ENCODE measurements at places on chromosomes 6 and 20.

DNA sequence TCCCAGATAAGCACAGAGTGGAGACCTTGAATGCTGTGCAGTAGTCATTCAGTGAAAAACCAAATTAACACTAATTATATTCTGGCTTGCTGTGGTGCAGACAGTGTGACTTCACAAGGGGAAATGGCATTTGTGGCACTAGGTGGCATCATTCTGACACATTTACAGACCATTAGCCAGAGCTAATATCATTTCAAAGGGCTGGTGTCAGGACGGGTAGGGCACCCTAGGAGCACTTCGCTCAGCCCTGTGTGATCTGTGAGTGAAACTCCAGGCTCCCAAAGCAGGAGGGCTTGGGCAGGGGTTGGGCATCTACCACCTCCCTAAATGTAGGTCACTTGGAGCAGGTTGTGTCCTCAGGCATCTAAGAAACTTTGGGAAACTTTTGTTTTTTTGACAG is 555.8 kb downstream of the PKHD1 start:
- no peak for DNase-seq

DNA sequence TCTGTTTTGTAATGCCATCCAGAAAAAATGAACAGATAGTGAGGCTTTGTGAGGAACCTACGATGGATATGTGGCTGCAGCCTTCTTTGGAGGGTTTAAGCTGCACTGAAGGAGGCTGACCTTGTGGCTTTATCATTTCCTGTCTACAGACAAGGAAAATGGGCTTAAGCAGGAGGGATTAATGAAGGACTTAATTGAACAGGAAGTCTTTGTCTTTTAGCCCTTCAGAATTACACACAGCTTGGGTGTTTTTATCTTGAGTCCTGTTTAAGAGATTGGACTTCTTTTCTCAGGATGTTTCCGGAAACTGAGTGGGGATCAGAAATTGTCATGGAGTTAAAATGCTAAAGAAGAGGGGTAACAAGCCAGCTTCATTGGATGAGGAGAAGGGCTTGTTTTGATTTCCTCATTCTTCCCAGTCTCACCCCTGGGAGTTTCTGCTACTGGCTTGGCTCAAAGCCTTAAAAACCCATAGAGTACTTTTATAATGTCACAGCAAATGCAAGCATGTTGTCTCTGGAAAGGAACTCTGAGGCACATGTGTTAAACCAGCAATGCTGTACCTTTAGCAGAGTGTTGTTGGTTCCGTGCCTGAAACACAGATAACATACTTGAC is 193.6 kb downstream of the JARID2 start:
- no peak for DNase-seq

- no peak for DNase-seq
These were observed 15.8 kb downstream of the RRP36 start for GRCh38 chr6:43037197-43037596.

DNA sequence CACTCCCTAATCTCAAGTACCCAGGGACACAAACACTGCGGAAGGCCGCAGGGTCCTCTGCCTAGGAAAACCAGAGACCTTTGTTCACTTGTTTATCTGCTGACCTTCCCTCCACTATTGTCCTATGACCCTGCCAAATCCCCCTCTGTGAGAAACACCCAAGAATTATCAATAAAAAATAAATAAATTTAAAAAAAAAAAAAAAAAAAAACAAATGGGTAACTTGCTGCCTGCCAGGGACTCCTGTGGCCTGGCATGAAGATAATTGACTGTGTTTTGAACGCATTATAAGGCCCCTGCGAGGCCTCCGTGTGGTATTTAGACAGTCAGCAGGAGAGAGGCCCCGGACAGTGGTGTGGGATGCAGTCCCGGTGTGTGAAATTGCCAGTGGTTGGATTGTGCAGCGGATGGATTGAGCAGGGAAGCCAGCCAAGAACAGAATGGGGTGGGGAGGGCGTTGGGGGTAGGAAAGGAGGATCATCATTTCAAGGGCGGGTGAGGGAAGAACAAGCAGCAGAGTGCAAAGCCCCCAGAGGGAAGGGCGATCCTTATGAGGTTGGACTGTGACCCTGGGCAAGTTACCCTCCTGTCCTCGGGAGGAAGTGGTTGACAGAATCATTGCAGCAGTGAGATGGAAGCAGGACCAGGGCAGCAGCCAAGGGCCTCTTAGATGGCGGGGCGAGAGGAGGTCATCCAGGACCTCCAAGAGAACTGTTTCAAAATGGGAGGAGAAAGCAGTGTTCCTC is 43.3 kb downstream of the PPARD start:
- DNase-seq, result no peak

DNA sequence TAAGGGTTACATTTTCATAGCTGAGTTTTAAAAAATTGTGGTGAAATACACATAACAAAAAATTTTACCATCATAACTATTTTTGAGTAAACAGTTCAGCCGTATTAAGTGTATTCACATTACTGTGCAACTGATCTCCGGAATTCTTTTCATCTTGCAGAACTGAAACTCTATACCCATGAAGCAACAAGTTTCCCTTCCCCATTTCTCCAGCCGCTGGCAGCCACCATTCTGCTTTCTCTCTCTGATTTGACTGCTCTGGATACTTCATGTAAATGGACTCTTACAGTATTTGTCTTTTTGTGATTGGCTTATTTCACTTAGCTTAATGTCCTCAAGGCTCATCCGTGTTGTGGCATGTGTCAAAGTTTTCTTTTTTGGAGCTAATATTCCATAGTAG is 341.6 kb downstream of the QKI start:
- no peak for DNase-seq

DNA sequence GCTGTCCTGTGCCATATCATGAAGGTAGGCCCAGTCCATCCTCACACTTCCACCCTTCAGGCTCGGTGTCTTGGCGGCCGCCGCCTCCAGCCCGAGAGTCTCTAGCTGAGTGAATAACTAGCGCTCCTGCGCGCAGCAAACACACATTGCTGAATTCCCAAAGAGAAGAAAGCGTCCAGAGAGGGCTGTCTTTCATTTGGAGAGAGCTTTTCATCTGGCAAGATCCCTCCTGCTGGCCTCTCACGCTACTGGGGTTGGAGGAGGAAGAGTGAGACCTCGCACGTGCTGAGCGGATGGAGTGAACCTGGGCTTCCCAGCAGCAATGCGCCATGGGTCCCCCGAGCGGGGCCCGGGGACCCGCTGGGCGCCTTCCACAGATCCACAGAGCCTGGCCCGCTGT is 73.2 kb downstream of the NCR2 start:
- no peak for DNase-seq

DNA sequence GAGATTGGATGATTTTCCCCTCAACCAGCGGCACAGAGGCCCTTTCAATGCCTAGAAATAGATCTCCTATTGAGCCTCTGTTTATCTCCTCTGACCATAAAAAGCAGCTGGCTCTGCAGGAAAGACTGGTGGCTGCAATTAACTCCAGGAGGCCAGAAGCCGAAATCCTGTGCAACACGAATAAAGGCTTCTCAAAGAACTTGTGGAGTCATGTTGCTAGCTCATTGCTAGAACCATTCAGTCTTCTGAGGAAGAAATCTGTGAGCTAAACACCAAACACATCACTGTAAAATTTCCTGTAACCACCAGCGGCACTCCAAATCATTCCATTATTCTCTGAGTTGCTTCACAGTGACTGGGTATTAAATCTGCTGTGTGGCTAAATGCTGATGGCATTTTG is 49.1 kb upstream of the TPD52L1 start:
- no peak for DNase-seq

DNA sequence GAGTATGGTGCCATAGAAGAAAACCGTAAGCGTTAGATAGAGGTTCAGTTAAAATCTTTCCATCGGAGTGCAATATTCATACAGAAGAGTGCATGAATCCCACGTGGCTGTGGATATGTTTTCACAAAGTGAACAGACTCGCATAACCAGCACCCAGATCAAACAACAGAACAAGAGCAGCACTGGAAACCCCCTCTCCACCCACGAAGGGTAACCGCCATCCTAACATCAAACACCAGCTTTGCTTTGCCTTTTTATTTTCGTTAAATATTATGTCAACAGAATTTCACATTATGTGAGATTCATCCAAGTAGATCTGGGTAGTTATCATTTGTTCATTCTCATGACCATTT is 4.7 kb downstream of the GTSF1L start:
- DNase-seq, result peak; percentile 21

GRCh38 chr6:159844737-159845645 is 44.9 kb downstream of the PNLDC1 start:
- no peak for DNase-seq

DNA sequence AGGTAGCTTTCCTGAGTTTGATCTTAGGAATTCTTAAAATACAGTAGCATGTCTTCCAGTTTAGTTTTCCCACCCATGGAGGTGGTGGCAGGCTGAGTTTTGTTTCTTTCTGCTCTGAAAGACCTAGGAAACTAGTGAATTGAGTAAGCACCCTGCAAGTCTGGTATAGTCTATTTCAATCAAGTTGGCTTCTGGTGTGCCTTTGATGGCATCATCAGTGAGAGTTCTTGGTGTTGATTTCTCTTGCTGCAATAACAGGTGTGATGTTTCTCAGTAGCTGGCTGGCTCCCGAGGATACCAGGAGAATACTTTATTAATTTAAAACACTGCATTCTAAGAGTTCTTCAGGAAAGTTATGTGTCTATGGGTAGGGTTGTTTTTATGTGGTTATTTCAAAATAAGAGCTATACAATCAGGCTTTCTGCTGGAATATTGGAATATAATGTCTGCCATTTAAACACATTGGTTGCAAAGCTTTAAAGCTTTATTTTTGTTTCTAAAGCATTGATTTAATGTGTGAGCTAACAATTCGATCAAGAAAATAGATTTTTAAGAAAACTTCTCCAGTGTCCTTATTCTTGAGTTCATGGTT is 19.0 kb downstream of the VAPB start:
- DNase-seq, result no peak

All from activated T-helper 1 cell treated with anti-CD3 and anti-CD28 coated beads, Interleukin-2, amount 50 U/mL, for 16 hours (primary cell).